ENCODE measurements at places on chromosomes 3 and 15.

DNA sequence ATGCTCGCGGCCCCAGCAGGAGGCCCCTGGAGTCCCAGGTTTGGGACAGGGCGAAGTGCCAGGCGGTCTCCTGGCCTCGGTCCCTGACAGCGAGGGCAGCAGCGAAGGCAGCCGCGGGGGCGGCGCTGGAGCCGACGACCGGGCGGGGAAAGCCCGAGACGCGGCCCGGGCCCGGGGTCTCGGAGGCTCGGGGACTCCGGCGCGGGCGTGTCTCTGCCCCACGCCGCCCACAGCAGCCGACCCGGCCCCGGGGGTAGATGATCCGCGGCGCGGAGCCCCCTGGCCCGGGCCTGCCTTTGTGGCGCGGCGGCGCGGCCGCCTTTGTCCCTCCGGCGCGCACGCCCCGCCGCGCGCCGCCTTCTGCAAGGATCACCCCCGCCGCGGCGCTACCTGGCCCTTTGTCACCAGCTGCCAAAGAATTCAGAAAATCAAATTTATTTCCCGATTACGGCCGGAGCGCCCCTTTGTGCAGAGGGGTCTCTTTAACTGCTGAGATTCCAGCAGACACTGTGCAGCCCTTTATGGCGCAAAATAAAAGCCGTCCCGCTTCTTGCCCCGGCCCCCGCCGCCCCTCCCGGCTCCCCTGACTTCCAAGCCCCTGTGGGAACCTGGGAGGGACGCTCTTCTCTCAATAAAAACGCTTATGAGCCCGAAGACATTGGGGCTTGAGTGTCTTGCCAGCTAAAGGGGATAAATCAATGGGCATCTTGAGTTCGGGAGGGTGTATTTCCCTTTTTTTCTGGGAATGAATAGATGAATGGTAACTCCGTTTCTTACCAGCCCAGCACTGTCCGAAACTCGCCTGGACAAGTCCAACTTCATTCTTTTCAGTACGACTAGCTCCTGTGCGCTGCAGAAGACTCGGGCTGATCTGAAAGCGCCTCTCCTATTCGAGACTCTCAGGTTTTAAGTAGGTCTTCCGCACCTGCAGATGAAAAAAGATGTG lies 68.4 kb downstream of the HES1 start:
- peak; percentile 60 for DNase-seq

DNA sequence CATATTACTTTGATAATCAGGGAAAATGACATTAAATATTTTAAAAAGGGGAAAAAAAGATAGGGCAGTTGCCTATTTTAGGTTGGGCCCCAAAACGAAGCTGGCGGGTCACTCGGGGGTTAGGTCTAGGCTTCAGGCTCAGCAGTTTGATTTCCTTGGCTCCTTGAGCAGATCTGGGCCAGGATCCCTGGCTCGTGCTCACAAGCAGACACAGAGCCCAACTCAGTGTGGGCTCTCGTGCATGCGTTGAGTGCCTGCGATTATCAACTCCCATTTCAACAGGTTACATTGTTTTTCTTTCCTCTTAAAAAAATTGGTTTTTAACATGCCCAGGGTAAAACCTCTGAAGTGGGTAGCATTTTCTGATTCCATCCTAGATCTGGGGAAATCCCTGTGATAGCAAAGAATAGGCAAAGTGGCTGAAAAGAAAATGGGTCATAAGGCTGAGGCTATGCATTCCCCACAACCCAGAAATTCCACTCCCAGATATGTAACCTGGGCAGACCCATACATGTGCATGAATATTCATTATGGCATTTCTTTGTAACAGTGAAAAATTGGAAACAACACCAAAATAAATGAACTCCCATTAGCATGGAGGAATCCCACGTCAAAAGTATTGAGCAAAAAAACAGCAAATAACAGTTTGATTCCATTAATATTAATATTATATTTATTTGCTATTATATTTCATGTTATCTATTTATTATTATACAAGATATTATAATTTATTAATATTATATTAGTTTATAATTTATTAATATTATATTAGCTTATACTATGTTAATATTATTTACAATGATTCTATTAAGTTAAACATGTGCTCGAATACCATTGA lies 27.8 kb downstream of the FAM43A start:
- DNase-seq, result no peak

GRCh38 chr3:194330160-194330559 lies 21.0 kb downstream of the CPN2 start:
- no peak for DNase-seq

GRCh38 chr15:26156051-26156450 lies 292.9 kb upstream of the ATP10A start:
- DNase-seq, result no peak

- no peak for DNase-seq
Measured at GRCh38 chr15:36282821-36283220, 296.6 kb upstream of the CDIN1 start.

Measured in 8988T (cell line).